Stimulated activated naive B cell treated with anti-CD40 and anti-IgM and Interleukin-4, amounts not matched to agents 10 μg/mL and 1 μg/mL and 100 μg/mL, for 72 hours (primary cell): ENCODE measurements at places on chromosomes 4 and X.

GRCh38 chr4:139631791-139632190 is 33.8 kb upstream of the MGST2 start:
- DNase-seq, result no peak
- H3K4me3 ChIP-seq, result no peak overlapping the region
- H3K4me1 ChIP-seq, result no peaks in the 10 kb centered on the region
- peaks cover 13% of the 10 kb centered on the region for H3K27me3 ChIP-seq
- no peaks in the 10 kb centered on the region for H3K36me3 ChIP-seq
- H3K27ac ChIP-seq, result no peak overlapping the region

DNA sequence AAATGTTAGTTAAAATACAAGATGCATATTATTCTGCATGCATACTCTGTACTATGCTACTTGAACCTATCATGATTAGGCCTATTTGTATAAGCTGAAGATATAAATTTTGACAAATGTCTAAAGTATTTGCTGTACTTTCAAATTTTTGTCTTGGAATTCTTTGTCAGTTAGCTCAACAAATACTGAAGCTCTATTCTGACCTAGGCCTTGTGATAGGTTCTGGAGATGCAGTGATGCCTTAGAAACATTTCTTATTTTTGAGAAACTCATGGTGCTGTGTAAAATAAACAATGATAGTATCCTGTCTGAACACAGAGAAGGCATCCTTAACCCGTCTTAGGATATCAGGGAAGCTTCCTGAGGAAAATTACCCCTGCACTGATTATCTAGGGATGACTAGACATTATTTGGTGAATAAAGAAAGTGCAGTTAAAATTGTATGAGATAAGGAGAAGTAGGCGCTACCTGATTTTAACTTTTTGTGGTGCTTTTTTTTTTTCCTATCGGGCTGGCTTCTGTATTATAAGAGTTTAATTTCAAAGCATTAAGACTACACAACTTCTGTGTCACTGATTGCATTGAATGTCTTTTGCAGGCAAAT is 43.4 kb downstream of the MOB1B start:
- H3K36me3 ChIP-seq, result peaks cover 19% of the 10 kb centered on the region
- no peaks in the 10 kb centered on the region for H3K27me3 ChIP-seq
- H3K4me3 ChIP-seq, result no peak overlapping the region
- no peak for DNase-seq
- H3K4me1 ChIP-seq, result peaks cover 28% of the 10 kb centered on the region
- H3K27ac ChIP-seq, result peak overlapping the region; percentile 56

- no peak for DNase-seq
- no peak overlapping the region for H3K4me3 ChIP-seq
- H3K36me3 ChIP-seq, result no peaks in the 10 kb centered on the region
- H3K27ac ChIP-seq, result no peak overlapping the region
- no peaks in the 10 kb centered on the region for H3K4me1 ChIP-seq
Measured at GRCh38 chr4:138560448-138560847, 318.3 kb upstream of the SLC7A11 start.

- H3K4me1 ChIP-seq, result no peaks in the 10 kb centered on the region
- DNase-seq, result no peak
- peaks cover 6% of the 10 kb centered on the region for H3K27me3 ChIP-seq
- H3K4me3 ChIP-seq, result no peak overlapping the region
- H3K36me3 ChIP-seq, result no peaks in the 10 kb centered on the region
Measured at GRCh38 chr4:183987987-183988392, 82.9 kb downstream of the STOX2 start.

- no peaks in the 10 kb centered on the region for H3K27me3 ChIP-seq
- H3K4me3 ChIP-seq, result no peak overlapping the region
- no peak overlapping the region for H3K27ac ChIP-seq
- peak; percentile 7 for DNase-seq
Measured at GRCh38 chr4:145956288-145956890, 17.8 kb upstream of the ZNF827 start.

DNA sequence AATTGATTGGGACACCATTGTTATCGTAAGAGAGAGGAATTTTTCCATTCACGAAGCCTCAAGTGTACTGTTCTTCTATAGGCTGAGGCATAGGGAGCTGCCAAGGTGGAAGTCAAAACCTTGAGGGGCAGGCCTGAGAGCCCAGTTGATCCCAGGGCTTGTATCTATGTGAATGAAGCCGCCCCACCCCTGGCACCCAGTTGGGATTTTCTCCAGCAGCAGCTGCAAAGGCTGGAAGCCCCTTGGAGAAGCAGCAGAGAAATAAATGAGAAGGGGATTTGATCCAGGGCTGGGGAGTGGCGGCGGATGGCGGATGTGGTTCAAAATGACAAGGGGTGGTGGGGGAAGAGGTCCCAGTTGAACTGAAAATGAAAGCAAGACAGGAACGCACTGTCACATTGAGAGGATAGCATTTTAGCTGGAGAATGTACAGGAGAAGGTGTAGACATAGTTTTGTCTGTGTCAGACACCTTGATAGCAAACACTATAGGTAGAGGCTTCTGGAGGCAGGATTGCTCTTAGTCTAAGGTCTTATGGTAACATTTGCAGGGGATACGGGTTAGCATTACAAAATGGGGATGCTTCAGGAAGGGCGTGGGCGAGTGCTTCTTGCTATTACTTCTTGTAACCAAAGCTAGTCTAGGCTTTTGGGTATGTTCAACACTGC is 32.6 kb downstream of the DOCK11 start:
- H3K27ac ChIP-seq, result peak overlapping the region; percentile 94
- H3K4me1 ChIP-seq, result peaks cover 60% of the 10 kb centered on the region
- peak overlapping the region; percentile 86 for H3K4me3 ChIP-seq
- no peaks in the 10 kb centered on the region for H3K27me3 ChIP-seq
- DNase-seq, result peak; percentile 26

DNA sequence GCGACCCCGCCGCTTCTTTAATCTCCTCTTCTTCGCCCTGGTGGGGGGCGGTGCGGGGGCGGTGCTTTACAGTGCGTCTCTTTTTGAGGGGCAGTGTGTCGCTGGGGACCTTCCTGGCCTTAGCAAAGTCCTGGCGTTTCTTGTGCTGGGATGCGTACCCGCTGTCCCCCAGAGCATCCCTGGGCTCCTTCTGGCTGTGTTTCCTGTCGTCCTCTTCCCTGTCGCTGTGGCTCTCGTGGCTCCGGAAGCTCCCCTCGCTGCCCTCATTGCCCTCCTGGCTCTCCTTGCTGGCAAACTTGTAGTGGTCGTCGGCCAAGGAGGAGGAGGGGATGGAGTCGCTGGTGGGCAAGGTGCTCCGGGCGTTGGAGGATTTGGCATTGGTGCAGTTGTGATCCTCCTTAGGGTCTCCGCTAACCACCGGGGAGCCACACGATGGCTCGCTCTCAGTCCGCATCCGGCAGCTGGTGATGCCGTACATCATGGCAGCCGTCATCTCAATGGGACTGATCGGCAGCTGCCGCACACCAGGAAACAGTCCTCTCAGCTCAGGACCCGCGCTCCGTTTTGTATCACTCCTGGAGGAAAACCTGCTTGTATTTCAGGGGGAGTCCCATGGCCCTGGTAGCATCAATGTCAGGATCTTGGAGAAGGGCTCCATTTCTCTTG is 30.4 kb upstream of the TMSB15A start:
- H3K4me1 ChIP-seq, result peaks cover 7% of the 10 kb centered on the region
- H3K27me3 ChIP-seq, result peaks cover 26% of the 10 kb centered on the region
- H3K27ac ChIP-seq, result peak overlapping the region; percentile 78
- H3K36me3 ChIP-seq, result no peaks in the 10 kb centered on the region

GRCh38 chrX:40272776-40273175 is 175.0 kb upstream of the BCOR start:
- peaks cover 15% of the 10 kb centered on the region for H3K4me1 ChIP-seq
- H3K27me3 ChIP-seq, result peaks cover 6% of the 10 kb centered on the region
- no peak for DNase-seq
- no peaks in the 10 kb centered on the region for H3K36me3 ChIP-seq
- no peak overlapping the region for H3K4me3 ChIP-seq
- H3K27ac ChIP-seq, result no peak overlapping the region

DNA sequence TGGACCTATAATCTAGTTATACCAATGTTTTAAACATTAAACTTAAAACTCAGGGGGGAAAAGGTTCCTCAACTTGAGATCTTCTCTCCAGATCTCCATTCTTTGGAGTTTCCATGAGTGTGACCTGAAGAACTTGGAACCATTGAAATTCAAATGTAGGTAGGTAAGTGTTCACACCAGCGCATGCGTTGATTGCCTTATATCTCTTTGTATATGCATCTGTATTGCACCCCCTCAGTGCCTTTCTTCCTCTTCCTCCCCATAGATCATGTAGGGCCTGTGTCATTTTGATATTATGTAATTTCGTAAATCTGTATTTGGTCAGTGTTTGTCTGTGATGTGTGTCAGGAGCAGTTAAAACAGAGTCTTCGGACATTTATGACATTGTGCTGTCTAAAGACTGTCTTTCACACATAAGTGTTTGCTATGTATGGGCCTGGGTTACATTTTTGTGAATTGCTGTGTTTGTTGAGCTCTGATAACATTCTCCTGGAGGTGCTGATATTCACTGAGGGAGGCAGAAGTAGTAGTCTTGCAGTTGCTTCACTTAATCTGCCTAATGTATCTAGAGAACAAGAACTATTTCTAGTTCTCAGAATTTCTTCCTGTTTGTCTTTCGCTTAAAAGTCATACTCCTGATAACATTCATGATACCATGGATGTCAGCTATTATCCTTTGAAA is 126.3 kb downstream of the RAP1GDS1 start:
- H3K27ac ChIP-seq, result no peak overlapping the region
- H3K27me3 ChIP-seq, result no peaks in the 10 kb centered on the region
- H3K4me3 ChIP-seq, result no peak overlapping the region
- H3K36me3 ChIP-seq, result peaks cover 18% of the 10 kb centered on the region

DNA sequence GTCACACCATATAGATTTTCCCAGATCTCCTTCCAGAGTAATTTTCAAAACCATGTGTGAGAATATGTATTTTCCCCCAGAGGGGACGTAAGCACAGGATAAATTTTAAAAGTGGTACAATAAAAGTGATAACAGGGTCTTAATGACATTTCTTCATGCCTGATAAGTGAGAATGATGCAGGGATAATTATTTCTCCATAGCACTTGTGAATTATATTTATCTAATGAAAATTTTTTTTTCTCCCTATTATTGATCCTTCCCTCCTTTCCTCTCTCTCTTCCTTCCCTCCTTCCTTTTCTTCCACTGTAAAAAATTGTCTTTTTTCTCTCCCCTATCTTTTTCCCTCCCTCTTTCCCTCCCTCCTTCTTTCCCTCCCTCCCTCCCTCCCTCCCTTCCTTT is 17.0 kb upstream of the TRPC3 start:
- H3K27me3 ChIP-seq, result peaks cover 22% of the 10 kb centered on the region
- H3K4me3 ChIP-seq, result no peak overlapping the region
- peaks cover 6% of the 10 kb centered on the region for H3K4me1 ChIP-seq
- no peak overlapping the region for H3K27ac ChIP-seq

GRCh38 chrX:40013266-40014195 is 84.2 kb downstream of the BCOR start:
- H3K27me3 ChIP-seq, result peaks cover 5% of the 10 kb centered on the region
- H3K36me3 ChIP-seq, result peaks cover 8% of the 10 kb centered on the region
- DNase-seq, result peak; percentile 44
- H3K27ac ChIP-seq, result peak overlapping the region; percentile 95
- peaks cover 24% of the 10 kb centered on the region for H3K4me1 ChIP-seq
- H3K4me3 ChIP-seq, result peak overlapping the region; percentile 85

- peaks cover 9% of the 10 kb centered on the region for H3K27me3 ChIP-seq
- no peak for DNase-seq
- no peak overlapping the region for H3K27ac ChIP-seq
- H3K4me3 ChIP-seq, result no peak overlapping the region
- H3K4me1 ChIP-seq, result no peaks in the 10 kb centered on the region
Measured at GRCh38 chr4:155972098-155972497, 18.4 kb upstream of the CTSO start.
